ENCODE measurements at places on chromosomes 16 and 17.

- DNase-seq = no peak
Measured at GRCh38 chr16:72847187-72848027, 200.5 kb downstream of the ZFHX3 start.

GRCh38 chr17:12007466-12007865, 10.2 kb upstream of the ZNF18 start:
- DNase-seq = no peak

DNA sequence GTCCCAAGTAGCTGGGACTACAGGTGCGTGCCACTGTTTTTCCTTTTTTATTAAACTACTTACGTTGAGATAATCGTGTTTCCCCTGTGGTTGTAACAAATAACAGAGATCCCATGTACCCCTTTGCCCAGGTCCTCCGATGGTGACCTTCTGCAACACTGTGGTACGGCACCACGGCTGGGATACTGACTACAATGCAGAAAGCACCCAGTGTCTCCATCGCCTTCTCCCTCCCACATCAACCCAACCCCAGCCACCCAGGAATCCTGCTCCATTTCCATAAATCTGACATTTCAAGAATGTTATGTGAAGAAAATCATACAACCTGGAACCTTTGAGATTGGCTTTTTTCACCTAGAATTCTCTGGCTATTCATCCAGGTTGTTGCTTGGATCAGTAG, 22.1 kb downstream of the MPRIP start:
- no peak for DNase-seq

DNA sequence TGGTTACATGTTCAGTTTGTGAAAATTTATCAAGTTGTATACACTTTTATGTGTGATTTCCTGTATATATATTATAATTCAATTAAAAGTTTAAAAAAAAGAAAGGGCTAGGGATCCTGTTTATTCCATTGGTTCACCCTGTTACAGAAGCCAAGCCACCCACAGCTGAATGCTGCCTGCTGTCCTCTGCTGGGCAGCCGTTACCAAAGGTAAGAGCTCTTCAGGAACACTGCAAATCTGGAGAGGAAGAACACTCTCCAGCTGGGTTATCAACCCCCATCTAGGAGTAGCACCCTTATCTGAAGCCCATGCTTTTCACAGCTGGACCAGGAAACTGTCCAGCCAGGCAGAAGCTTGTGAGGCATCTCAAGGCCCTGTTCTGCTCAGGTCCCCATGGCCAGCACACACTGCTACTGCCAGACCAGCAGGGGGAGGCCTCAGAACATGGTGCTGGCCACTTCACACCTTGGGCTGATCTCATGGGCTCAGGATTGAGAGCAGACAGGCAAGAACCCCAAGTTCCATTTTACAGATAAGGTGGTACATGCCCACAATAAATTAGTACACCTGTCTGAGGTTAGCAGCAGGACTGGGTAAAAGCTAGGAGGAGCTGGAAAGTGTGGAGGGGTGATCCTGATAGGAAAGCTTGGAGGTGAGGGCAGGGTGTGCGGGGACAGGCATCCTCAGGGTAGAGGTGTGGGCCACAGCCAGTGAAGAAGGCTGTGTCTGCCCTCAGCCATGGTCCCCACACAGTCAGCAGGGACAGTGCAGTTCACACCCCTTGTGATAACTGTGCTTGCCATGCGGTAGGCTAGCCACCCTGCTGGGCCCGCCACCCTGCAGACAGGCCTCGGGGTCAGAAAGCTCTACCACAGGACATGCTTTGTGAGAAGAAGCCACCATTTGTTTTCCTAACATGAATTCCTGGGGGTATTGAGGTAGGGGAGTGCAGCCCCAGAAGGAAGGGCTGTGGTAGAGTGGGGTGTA, 54.3 kb upstream of the SREBF1 start:
- peak; percentile 17 for DNase-seq

GRCh38 chr16:58345574-58346354, 46.5 kb upstream of the GINS3 start:
- no peak for DNase-seq

GRCh38 chr16:51569203-51569931, 418.3 kb upstream of the SALL1 start:
- no peak for DNase-seq

DNA sequence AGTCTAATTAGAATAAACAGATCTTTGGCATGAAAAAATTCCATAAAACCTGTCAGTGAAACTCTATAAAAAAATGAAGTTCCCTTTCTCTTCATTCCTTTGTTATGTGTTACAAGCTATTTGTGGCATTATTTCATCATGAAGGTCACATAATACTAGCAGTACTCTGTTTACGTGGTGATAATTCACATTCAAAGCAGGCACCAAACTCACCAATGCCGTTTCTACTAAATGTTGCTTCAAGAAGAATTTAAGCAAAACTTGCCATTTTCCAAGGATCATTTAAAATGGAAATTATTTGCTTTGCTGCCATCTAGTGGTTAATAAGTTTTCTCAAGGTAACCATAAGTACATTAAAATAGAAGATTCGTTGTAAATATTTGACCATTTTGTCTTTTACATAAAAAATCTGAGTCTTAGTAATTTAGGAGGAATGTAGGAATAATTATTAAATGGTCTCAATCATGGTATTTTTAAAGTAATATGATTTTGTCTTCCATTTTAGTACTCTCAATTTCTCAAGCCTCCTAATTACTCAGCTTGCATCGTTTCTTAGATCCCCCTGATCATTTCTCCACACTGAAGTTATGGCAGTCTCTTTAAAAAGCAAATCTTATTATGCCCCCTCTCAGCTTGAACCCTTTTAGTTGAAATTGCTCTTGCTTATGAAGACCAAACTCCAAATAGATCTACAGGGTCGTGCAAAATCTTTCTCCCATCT, 80.8 kb downstream of the OMG start:
- no peak for DNase-seq

- no peak for DNase-seq
Measured at GRCh38 chr16:50763211-50763610, 21.3 kb downstream of the CYLD start.

- no peak for DNase-seq
Measured at GRCh38 chr17:27222515-27222914, 71.4 kb upstream of the WSB1 start.

- no peak for DNase-seq
Measured at GRCh38 chr17:10756619-10757018, 26.8 kb upstream of the TMEM220 start.

- DNase-seq = no peak
Measured at GRCh38 chr17:10071141-10071540, 127.3 kb downstream of the GAS7 start.
